ENCODE measurements at places on chromosomes 6 and 20.

DNA sequence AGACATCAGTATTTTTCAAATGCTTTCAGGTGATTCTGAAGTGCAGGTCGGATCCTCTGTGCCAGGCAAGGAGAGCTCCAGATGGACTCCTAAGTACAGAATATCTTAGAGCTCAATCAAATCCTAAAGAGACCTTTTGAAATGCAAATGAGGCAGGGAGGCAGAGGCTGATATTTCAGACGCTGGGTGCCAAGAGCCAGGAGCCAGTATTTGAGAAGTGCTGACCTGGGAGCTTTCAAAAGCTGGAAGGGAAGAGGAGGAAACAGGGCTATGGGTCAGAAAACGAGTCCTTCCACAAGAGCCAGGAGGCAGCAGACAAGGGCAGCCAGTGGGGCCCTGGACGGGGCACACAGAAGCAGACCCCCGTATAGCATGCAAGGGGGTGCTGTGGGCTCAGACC, 46.1 kb upstream of the DSN1 start:
- no peak for DNase-seq

- DNase-seq: no peak
These were observed 123.0 kb downstream of the AIG1 start for GRCh38 chr6:143183666-143184065.

GRCh38 chr20:58102261-58102660, 126.2 kb downstream of the ANKRD60 start:
- no peak for DNase-seq

GRCh38 chr6:154611847-154612246, 101.4 kb upstream of the CNKSR3 start:
- DNase-seq: no peak

GRCh38 chr20:44728801-44729443, 13.8 kb downstream of the CCN5 start:
- peak; percentile 41 for DNase-seq

GRCh38 chr6:65126667-65127066, 580.4 kb downstream of the EYS start:
- DNase-seq: peak; percentile 16

DNA sequence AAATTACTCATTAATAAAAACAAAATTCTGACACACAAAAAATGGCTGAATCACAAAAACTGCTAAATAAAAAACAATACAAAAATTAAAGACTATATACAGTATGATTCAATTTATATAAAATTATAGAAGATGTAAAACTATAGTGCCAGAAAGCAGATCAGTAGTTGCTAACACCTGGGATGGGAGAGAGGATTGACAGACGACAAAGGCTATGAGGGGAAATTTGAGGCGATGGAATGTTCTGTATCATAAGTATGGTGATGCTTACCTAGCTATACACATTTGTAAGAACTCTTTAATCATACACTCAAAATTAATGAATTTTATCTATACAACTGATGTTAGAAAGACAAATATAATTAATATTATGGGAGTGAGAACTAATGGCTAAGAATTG, 247.9 kb upstream of the GJE1 start:
- no peak for DNase-seq

- DNase-seq: no peak
These were observed 47.2 kb downstream of the DUSP22 start for GRCh38 chr6:339480-339879.

DNA sequence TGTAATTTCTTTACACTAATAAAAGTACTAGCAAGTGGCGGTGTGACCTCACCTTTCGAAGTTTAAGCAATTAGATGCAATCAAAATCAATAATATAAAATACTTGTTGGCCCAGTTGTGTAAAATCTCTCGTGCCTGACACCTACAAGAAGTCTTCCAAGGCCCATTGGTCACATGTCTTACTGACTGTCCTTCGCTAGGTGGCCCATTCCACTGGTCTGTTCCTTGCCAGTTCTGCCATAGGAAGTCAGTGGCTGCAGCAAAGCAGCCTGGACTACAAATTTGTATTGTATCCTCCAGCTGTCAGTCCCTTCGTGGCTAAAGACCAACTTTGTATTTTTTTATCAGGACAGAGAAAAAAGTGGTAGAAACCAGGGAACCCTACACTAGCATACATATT, 61.8 kb downstream of the CYB5R4 start:
- DNase-seq: no peak

GRCh38 chr20:57188576-57189079, 77.8 kb downstream of the BMP7 start:
- DNase-seq: no peak

DNA sequence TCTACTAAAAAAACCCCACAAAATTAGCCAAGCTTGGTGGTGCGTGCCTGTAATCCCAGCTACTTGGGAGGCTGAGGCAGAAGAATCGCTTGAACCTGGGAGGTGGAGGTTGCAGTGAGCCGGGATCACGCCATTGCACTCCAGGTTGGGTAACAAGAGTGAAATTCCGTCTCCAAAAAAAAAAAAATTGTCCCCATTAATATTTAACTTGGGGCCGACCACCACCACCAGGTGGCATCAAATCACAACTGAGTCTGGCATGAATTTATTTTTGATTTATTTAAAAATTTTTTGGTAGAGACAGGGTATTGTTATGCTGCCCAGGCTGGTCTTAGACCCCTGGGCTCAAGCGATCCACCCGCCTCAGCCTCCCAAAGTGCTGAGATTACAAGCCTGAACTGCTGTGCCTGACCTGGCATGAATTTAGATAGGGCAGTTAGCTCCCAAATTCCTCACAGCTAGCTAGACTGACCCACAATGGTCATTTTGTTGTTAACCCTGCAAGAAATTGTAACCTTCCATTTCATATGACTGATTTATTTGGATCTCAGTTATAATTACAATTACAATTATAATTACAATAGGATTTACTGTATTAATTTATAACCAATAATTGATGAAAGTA, 17.1 kb upstream of the BEND3 start:
- no peak for DNase-seq
